ENCODE measurements at places on chromosomes 4 and X.
A peak's percentile ranks its signal among the peaks of the same experiment; 100 is the strongest.

DNA sequence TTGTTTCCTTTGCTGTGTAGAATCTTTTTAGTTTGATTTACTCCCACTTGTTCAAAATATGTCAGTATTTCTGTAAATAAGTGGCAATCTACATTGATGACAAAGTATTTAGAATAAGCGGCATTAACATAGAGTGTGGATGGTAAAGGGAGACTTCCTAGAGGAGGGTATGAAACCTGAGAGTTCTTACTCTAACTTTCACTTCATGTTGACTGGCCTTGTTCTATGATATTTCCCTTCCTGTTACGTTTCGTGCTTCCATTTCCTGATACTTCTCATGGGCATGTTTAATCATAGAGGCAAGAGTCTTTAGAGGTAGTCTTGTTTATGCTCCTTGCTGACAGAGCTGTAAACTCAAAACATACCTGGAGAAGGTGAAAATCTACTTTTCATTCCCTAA is 408.9 kb downstream of the GLUD2 start:
- no peak for DNase-seq

DNA sequence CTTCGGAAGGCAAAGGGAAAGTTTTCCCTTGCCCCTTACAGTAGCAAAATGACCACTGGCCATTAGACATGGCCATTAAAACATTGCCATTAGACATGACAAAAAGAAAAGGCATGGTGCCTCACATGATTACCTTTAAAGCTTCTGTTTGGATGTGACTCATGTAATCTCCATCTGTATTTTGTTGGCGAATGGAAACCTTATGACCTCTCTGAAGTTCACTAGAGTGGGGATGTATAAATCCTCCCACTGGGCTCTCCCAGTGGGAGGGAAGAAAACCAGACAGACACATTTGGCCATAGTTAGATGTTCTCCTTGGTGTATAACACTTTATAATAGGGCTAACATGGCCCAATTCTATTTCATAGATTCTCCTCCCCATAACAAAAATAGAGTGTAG is 152.6 kb downstream of the MAGEB17 start:
- no peak for DNase-seq

GRCh38 chrX:2521092-2521926 is 20.5 kb upstream of the DHRSX start:
- no peak for DNase-seq

DNA sequence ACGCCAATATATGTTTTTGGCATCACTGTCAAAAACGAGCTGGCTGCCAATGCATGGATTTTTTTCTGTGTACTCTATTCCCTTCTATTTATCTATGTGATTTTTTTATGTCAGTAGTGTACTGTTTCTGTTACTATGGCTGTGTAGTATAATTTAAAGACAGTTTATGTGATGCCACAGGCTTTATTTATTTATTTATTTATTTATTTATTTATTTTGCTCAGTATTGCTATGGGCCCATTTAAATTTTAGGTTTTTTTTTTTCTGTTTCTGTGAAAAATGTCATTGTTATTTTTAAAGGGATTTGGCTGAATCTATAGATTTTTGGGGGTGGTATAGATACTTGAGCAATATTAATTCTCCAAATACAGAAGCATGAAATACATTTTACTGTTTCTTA is 338.4 kb upstream of the POU3F4 start:
- DNase-seq = no peak

GRCh38 chr4:17142232-17142711 is 243.8 kb upstream of the LDB2 start:
- peak; percentile 80 for DNase-seq

DNA sequence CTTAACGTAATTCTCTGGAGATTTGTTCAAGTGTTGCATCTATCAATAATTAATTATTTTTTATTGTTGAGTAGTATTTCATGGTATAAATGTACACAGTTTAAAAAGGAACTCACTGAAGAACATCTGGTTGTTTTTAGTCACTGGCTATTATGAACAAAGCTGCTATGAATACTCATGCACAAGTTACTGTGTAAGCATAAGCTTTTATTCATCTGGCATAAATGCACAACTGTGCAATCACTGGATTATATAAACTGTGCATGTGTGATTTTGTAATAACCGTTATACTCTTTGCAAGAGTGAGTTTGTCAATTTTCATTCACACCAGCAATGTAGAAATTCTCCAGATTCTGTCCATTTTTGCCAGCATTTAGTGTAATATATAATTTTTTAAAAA is 43.8 kb upstream of the UBQLN2 start:
- DNase-seq = no peak

DNA sequence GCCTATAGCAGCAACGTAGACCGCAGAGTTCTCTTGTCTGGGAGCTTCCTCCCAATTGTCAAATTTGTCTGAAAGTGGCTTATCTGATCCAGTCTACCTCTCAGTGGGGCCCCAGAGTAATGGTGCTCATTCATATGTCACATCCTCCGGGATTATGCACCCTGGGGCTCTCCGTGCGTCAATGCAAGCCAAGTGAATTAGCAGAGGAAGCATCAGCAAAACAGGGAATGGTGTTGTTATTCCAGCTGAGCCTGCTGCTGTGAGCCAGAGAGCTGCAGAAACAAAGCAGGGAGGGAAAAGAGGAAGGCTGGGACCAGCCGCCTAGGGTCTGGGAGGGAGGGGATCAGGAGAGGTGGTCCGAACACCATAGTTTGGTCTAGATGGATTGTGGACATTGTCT is 95.2 kb downstream of the CLNK start:
- DNase-seq = no peak

DNA sequence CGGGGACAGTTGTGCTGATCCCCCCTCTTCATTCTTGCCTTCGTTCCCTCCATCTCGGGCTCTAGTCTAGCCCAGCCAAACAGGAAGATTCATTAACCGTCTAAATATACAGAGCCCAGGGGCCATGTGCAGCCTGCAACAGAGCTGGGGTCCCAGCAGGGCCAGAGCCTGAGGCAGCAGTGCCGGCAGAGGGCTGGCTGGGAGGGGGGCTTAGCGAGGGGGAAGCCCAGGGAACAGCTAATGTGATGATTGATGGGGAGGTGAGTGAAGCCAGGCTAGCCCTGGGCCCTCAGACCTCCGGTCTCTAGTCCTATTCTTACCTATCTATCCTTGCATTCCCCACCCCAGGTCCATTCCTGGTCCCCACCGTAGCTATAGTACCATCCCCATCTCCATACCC is 22.3 kb downstream of the EFNB1 start:
- DNase-seq = no peak

- DNase-seq = no peak
Measured at GRCh38 chrX:48787505-48788443, 1.4 kb downstream of the GATA1 start.

DNA sequence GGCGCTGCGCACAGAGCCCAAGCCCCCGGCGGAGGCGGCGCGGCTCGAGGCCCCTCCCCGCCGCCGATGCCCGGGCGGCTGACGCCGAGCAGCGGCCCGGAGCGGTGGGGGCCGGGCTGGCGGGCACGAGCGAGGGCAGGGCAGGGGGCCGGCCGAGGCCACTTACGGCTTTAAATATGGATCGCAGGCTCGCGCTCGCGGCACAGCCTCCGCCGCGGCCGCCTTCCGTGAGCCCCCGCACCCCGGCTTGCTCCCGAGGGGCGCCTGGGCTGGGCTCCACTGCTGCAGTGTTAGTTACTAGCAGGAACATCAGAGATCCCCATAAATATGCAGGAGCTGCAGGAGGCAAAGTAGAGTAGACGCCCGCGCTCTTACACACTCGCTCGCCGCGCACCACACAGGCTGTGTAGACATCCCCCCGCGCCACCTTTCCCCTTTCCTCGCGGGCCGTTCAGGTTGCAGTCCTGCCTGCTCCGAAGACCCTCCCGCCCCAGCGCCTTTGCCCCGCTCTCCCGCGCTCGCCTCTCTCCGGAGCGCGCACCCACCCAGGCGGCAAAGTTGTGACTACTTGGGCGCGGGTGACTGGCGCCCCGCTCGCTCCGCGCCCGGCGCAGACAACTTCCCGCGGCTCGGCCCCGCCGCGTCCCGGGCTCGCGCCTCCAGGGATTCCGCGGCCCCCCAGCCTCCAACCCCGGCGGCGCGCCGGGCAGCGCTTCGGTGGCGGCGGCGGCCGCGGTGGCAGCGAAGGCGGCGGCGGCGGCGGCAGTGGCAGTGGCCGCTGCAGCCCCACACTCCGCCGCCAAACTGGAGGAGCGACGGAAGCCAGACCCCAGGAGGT is 152.0 kb upstream of the SLC4A4 start:
- peak; percentile 3 for DNase-seq

DNA sequence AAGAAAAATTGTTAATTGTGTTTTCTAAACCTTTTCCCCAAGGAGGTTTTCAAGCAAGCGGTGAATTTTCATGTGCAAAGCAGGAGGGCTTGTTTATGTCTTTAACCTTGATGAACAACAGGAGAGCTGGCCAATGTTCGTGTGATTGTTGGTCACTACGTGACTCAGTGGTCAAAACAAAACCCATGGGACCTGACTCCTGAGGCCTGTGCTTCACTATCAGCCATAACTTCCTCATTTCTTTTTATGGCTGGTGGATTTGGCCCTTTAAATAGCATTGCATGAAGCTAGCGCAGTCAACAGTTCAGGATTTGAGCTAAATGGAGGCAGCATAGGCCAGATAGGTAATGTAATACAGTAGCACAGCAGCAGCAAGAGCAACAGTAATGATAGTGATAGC is 80.5 kb downstream of the MID1IP1 start:
- DNase-seq = no peak

- DNase-seq = no peak
Measured at GRCh38 chr4:56654238-56654632, 26.9 kb downstream of the HOPX start.

GRCh38 chr4:113899271-113900070 is 80.0 kb downstream of the ARSJ start:
- DNase-seq = no peak

DNA sequence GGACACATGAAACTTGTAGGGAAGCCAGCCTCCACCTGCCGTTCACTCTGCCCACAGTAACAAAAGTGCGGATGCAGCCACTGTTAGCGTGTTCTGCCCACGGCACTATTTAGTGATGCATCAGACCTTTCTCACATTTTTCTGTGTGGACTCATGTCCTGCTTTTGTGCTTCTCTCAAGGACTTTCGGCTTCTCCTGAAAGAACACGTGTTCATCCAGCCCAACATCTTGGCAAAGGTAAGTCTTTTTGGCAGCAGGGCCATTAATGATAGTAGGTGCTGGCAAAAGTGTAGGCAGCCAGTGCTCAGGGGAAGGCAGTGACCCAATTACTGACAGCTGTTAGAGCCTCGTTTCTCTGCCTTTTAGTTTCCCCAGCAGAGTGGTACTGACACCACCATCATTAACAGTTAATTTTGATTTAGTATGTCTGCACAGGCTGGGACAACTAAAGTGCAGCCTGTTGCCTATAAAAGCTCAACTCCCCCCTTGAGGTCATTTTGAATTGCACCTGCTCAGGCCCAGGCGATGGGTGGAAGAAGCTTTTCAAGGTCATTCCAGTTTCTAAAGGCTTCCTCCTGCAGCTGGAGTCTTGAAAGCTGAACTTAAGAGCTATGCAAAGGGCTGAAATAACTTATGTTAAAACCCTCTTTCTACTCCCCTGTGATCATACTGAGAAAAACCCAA is 54.5 kb upstream of the HPSE start:
- no peak for DNase-seq

- no peak for DNase-seq
Measured at GRCh38 chr4:13992975-13993520, 365.5 kb upstream of the BOD1L1 start.

DNA sequence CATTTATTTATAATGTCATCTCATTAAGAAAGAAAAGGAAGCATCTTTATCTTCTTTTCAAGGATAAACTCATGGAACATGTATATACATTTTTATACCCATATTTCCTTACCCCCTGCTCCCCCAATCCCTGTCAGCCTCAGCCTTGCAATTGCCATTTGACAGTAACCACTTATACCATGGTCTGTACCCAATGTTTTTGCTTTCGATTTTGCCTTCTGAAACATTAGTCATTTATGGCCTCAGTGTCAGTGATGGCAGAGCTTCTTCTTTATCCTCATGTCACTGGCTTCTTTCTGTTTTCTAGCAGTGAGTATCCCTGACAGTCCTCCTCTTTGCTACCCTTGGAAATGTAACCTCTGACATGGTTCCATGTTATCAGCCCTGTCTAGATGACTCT is 228.4 kb downstream of the SPRY1 start:
- no peak for DNase-seq

DNA sequence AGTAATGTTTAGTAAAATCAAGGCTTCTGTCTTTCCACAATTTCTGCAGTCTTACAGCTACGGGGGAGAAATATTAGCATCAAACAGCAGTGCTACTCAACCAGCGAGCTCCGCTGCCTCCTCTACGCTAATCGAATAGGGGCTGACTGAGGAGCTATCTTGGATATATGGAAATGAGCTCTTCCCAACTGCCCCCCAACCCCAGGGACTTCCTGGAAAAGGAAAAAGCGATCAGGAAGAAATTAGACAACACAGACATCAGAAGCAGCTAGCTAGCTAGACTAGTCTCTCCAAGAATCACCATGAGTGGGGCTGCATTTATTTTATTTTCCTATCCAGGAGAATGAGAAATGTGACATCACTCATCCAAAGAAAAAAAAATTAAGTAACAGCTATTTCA is 7.6 kb downstream of the NKX6-1 start:
- no peak for DNase-seq

DNA sequence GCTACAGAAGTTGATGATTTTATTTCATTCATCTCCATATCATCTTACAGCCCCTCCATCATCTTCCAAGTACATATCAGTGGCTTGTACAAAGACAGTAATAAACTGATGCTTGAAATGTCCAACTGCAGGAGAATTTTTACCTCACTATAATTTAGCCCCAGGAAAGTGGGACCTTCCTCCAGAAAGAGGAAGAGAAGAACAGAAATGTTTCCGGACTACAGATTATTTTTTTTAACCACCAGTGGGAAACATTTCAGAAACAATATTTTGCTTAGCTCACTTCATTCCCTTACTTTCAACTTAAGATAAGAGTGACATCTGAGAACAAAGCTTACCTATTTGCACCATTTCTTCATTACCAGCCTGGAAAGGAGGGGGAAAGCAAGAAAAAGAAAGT is 2.0 kb downstream of the ADAMTS3 start:
- DNase-seq = no peak

GRCh38 chrX:45807572-45808425 is 607.1 kb upstream of the DIPK2B start:
- DNase-seq = peak; percentile 63

- no peak for DNase-seq
Measured at GRCh38 chr4:88366460-88366859, 12.2 kb upstream of the HERC6 start.

Data from NCI-H226 (cell line).